ENCODE measurements at places on chromosomes 5 and 9.

GRCh38 chr9:13513716-13514444 is 234.4 kb upstream of the MPDZ start:
- no peak for DNase-seq

GRCh38 chr9:693201-694091 is 148.1 kb upstream of the DMRT1 start:
- DNase-seq = no peak

- DNase-seq = no peak
Observed at GRCh38 chr5:31944684-31945445, 229.3 kb downstream of the GOLPH3 start.

DNA sequence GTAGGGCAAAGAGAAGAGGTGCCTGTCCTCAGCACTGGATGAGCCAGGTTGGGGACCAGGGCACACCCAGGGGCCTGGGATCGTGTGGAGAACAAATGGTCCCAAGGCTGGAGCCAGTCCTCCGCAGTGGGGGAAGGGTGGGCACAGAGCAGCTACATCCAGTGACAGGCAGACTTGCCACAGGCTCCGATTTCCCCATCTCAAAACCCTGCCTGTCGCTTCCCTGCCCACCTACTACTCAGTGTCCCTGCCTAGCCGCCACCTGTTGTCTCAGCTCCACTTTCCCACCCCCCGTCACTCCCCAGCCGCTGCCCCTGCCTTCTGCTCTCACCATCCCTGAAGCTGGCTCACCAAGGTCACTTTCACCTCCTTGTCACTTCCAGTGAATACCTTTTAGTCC is 13.9 kb upstream of the ENHO start:
- no peak for DNase-seq

DNA sequence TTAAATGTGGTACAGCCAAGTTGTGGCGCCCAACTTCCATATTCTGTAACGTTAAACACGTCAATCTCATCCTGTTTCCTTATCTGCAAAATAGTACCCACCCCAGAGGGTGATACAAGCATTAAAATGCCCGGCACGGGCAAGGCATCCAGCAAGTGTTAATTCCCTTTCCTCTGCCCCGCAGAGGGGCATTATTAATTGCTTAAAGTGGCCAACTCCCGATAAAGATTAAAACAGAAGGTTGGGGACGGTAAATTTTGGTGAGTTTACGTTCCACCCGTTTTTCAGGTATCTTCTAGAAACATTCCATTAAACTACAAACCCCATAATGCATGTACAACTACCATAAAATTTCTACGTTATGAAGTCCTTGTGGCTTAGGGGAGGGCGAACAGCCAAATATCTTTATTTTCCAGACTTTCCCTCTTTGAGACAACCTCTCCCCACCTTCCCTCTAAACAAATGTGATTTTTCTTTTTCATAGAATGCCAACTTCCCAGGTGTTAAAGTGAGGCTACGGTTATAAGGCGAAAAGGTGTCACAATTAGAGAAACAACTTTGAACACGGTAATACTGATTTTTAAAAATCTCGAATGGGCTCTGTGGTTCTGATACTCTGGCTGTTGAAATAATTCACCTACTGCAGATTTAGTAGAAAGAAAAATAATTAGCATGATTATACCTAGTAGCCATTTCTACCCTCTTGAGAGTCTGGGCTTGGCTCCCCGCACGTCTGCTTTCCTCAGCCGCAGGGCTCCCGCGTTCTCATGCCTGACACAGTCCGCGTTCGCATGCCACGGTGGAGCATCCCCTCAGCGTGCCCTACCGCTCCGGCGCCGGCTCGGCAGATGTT is 1.2 kb upstream of the GPBP1 start:
- DNase-seq = peak; percentile 53

DNA sequence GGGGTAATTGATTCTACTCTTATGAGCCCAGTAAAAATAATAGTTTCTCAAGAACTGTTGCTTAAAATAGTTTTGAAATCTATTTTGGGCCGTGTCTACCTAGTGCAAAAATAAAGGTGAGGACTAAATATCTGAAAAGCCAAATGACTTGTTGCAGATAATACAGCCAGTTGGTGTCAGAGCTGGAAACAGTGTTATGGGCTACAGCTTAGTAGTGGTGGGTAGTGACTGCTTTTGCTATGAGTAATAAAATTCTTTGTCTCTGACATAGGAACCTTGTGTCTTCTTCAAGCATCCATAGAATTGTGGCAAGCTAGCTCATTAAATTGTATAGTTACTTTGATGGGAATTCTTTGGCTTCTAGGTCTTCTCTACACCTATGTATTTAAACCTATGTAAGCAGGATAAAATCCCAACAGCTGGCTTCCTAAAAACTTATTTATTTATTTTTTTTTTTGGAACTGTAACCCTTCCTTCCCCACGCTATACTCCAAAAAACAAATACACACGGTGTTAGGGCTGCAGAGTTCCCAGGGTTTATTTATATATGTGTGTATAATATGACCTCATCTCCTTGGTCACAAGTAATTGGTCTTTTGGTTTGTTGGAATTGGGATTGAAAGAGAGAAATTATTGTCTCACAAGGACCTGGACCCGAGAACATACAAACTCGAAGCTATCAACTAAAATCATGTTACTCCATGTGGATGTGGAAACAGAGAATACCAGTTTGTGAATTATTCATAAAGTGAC is 138.0 kb downstream of the NUDT12 start:
- DNase-seq = no peak

- DNase-seq = no peak
Observed at GRCh38 chr5:68710514-68710913, 383.3 kb upstream of the SLC30A5 start.

GRCh38 chr9:128808543-128808942 is 9.8 kb upstream of the ENDOG start:
- no peak for DNase-seq

GRCh38 chr9:103669296-103669695 is 424.8 kb upstream of the SMC2 start:
- DNase-seq = no peak

DNA sequence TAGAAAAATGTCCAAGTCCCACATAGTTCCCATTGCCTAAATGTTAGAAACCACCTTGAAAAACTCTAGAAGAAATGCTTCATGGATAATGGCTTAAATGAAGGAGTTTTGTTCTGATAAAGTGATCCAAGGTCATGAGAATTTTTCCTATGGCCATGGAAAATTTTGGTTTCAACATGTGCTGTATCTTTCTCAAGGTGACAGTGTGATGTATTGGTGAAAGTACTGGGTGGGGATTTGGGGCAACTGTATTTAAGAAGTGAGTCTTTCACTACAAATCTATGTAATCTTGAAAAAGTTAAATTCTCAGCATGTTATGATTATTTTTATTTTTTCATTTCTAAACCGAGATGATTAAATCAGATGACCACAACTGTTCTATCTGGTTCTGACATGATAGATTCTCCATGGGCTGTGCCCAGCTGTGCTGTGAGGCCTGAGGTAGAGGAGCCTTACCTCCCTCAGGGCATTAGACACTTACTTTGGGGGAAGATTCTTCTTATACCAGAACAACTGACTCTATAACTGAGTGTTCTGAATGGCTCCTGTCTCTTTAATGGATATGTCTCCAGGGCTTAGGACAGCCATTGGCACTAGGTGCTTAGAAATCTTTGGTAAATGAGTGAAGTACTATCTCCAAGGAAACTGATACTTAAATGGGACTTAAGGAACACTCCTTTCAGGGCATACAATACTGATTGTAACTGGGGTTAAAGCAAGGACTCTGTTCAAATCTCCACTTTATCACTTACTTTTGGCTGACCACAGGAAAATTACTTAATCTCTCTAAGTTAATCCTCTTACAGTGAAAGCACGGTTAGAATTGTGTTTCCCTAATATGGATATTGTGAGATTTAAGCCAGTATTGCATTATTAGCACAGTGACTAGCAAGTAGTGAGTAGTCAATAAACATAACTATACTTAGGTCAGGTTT is 397.4 kb upstream of the MEF2C start:
- no peak for DNase-seq

All from naive thymus-derived CD4-positive, alpha-beta T cell (primary cell).